ENCODE measurements at places on chromosomes 13 and 19.

- no peak for DNase-seq
Observed at GRCh38 chr13:48488995-48489394, 43.9 kb downstream of the RCBTB2 start.

GRCh38 chr19:28569132-28570131, 643.5 kb downstream of the UQCRFS1 start:
- peak; percentile 7 for DNase-seq

DNA sequence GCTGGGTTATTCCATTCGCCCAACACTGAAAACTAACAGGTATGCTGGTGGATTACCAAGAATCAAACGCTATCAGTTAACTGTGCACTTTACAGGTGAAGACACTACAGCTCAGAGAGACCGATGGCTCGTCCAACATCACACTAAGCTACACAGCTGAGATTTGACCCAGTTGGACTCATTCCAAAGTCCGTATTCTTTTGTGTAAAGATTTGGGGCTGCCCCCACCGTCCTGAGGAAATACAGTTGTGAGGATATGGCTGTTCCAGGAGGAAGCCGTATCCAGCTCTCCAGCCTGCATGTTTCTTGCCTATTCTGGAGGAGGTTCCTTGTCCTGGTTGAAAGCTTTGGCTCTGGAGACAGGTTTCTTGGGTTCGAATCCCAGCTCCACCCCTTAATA, 4.2 kb downstream of the ZSCAN5A start:
- no peak for DNase-seq

- DNase-seq, result no peak
Observed at GRCh38 chr13:33639626-33640080, 178.3 kb upstream of the RFC3 start.

GRCh38 chr13:77300176-77301037, 26.5 kb downstream of the MYCBP2 start:
- DNase-seq, result no peak

GRCh38 chr13:53214433-53214832, 185.8 kb downstream of the OLFM4 start:
- no peak for DNase-seq

GRCh38 chr13:22102271-22102670, 431.4 kb downstream of the FGF9 start:
- no peak for DNase-seq

DNA sequence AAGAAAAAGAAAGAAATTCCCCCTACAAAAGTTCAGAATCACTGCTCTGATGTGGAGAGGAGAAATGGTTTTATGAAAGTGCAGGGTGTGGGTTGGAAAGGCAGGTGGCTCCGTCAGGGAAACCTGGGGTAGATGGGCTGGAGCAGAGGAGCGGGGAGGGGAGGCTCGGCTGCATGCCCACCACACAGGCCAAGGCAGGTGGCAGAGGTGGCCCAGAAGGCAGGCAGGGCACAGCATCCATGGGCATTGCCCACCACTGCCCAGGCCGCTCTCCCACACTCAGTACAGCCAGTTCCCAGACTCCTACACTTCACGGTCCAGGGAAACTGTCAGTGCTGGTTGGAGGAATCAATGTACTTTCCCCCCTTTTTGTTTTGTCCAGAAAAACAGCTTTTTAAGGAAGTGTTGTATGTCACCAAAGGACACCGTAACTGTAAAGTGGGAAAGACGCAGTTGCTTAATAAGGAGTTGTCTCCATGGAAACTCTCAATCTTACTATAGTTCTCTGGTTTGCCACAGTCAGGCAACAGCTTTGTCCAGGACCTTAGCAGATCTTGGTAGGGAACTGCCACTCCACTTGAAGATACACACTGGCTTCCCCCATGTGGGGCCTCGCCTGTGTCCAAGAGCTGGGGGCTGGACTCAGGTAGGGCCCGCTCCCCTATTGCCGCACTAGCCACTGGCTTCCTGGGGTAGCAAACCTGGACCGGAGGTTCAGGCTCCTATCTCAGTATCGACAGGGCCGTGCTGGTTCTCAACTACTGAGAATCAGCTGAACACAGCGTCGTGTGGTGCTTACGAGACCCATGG, 82.9 kb downstream of the RAB20 start:
- DNase-seq, result no peak

DNA sequence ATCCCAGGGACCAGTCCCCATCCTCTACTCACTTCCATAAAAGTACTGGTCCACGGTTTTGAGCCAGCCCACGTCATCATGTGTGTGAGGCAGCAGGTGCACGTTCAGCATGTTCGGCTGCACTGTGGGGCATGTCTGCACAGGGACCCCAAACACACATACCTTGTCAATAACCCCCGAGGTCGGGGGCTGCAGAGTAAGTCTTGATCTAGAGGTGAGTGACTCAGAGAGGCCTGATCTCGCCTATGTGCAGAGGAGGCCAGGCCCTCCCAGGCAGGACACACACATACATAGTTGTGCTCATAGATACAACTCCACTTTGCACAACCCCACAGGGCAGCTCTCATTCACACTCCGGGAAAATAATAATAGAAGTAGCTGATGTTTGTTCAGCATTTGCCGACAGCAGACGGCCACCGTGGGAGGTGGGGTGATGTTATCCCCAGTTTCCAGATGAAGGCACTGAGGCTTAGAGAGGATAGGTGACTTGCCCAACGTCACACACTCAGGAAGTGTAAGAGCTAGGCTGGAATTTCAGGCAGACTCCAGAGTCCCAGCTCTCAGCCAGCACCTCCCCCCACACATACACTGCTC, 774 bp downstream of the MAN2B1 start:
- no peak for DNase-seq

DNA sequence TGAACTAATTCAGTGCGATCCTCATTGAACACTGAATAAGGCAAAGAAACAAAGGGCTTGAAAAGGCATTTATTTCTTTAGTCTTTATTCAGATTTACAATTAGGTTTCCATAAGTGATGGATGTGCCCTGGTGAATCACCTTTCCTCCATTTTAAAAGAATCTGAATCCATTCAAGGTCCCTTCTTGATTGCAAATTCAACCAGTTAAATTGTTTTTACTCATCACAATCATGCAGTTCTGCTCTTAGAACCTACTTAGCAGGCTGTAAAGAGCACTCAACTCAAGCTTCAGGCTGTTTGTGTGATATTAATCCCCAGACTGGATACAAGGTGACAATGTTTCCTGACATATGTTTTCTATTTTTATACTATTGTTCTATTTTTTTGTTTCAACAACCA, 321.0 kb downstream of the TBC1D4 start:
- no peak for DNase-seq

GRCh38 chr19:3852177-3852511, 16.7 kb downstream of the ZFR2 start:
- DNase-seq, result no peak

- peak; percentile 32 for DNase-seq
Observed at GRCh38 chr19:4639531-4640246, 373 bp downstream of the TNFAIP8L1 start.

- no peak for DNase-seq
Observed at GRCh38 chr19:55198651-55199050, 10.7 kb downstream of the PTPRH start.

DNA sequence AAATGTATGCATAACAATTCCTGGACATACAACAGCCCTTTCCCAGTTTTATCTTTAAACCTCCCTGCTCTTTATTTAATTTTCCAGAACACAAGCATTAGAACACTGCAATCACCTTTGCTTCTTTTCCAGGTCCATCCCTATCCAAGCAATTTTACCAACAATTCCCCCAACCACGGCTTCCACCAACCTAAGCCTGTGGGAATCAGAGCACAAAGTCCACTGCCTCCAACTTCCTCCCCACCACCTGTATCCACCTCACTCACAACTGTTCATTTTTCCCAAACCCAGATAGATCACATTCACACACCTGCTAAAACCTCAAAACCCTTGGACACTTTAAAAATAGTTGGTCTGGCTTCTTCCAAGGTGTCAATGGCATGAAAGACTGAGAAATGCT, 39.5 kb downstream of the FOXO1 start:
- DNase-seq, result no peak

DNA sequence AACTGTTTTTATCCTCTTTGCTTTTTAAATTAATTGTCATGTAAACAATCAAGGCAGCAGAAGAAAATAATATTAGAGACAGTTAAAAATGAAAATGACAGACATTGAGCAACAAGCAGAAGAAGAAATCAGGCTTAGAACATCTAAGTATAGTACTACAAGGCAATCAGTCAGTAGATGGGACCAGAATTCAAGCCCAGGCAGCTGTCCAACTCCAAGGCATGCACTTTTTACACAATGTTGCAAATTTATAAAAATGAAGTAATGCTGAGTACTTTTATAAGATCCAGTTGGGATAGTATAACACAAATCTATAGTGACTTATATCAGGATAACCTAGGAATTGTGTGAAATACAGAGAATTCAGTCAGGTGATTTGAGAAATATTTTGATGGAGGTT, 2815.8 kb downstream of the PCDH9 start:
- no peak for DNase-seq
